ENCODE measurements at places on chromosomes 1 and 21.

DNA sequence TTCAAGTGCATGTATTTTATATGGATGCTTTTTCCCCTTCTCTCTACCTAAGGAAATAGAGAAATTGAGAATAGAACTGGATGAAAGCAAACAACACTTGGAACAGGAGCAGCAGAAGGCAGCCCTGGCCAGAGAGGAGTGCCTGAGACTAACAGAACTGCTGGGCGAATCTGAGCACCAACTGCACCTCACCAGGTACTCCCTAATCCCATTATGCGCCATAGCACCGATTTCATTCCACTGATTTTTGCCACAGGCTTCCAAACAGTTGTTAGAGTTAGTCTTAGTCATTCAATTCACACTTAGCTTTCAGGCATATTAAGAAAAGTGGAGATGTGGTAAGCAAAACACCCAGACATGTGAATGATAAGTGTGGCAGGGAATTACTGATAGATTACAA lies 122.8 kb downstream of the SDCCAG8 start:
- DNase-seq: no peak

- DNase-seq: no peak
Observed at GRCh38 chr1:36829066-36829465, 205.2 kb downstream of the GRIK3 start.

DNA sequence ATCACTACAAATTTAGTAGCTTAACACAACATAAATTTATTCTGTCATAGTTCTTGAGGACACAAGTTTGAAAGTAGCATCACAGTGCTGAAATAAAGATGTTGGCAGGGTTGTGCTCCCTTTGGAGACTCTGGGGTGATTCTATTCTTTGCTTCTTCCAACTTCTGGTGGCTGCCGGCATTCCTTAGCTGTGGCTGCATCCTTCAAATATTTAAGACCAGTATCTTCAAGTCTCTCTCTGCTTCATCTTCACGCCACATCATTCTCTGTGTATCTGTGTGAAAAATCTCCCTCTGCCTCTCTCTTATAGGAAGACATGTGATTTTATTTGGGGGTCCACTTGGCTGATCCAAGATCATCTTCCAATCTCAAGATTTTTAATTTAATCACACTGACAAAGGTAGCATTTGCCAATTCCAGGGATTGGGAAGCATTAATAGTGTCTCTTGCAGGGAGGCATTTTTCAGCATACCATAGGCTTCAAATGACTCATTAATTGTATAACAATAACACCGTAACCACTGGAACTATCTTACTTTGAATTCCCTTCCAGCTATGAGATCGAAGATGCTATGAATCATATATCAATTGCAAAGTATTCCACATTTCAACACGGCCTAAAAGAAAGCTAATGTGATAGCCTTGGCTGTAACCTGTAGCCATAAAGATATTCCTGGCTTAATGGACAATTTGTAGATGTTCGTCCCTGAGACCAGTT lies 74.6 kb downstream of the DPT start:
- no peak for DNase-seq

DNA sequence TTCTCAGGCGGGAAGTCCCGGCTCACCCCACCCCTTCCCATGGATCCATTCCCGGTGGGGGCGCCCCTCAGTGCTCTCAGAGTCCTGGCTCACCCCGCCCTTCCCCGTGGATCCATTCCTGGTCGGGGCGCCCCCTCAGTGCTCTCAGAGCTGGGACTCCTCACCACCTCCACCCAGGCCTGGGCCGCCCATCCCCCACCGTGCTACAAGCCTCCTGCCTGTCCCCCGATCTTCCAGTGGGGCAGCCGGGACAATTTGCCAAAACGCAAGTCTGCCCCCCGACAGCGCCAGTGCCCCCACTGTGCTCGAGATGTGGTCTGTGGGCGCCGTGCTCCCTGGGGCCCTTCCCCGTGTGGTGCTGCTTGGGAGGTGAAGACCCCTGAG lies 23.2 kb upstream of the PLCH2 start:
- no peak for DNase-seq

- DNase-seq: no peak
Observed at GRCh38 chr1:59673573-59674450, 140.9 kb upstream of the HOOK1 start.

- no peak for DNase-seq
Observed at GRCh38 chr1:84073266-84073665, 70.8 kb upstream of the PRKACB start.

- DNase-seq: no peak
Observed at GRCh38 chr1:160522622-160523345, at the start of gene SLAMF6. Gene SLAMF6, minus strand, starts transcription at chr1:160523255. Its CDS starts 63 bp downstream, at chr1:160523192.

DNA sequence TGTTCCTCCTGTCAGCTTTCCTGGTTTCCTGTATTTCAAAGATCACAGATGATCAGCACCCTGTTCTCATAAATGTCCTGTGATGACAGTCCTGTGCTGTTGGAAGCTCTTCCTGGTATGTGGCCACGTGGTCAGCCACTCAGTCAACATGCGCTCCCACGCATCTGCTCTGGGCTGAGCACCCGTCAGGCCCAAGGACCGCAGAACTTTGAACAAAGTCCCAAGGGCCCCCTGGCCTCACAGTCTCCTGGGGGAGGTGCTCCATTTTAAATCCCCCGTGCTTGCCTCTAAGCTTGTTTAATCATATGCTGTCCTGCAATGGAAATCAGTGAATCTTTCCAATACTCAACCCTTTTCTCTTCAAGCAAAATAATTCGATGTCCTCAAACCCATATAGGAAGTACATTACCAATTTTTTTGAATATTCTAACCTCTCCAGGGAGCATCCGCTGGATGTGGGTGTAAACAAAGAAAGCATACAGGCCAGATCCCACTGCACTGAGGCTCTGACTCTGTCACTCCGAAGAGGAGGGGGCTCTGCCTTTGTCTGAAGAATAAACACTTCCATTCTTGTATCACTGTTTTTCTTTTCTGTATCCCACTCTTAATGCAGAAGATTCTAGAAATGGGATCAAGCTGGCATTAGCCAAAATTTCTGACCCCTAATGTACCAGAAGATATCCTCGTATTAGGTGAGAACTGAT lies 250.3 kb downstream of the SDCCAG8 start:
- no peak for DNase-seq
